Myocyte (in vitro differentiated cells): ENCODE measurements at places on chromosomes 16 and 17.
A peak's percentile ranks its signal among the peaks of the same experiment; 100 is the strongest.

GRCh38 chr17:59756236-59756818 lies 48.9 kb downstream of the VMP1 start:
- peak; percentile 68 for DNase-seq

DNA sequence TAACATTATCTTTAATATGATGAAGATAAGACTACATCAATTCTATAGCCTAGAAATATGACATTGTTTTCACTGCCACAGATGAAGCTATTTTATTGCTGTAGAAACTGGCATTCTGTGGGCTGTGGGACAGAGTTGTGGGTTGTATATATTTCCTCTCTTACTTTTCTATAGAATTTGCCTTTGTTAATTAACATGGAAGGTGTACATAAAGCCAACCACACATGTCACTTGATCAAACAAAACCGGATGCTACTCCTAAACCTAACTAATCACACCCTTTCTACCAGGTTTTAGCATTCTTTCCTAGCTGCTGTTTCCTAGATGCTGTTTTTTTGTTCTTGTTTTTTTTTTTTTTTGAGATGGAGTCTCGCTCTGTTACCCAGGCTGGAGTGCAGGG lies 81.2 kb upstream of the ATP2A3 start:
- DNase-seq: no peak

DNA sequence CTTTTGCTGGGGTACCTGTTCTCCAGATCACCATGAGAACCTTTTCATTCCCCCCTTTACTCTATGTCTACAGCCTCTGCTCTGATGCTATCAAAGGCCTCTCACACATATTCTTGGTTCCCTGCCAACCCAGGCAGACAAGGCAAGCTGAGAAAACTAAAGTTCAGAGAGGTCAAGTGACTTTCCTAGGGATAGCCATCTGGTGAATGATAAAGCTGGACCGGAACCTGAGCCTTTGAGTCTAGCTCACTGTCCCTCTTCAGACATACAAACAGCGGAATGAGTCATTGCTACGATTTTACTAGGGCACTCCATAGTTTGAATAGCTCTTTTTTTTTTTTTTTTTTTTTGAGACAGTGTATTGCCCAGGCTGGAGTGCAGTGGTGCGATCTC lies 73.3 kb downstream of the XYLT1 start:
- peak; percentile 12 for DNase-seq

DNA sequence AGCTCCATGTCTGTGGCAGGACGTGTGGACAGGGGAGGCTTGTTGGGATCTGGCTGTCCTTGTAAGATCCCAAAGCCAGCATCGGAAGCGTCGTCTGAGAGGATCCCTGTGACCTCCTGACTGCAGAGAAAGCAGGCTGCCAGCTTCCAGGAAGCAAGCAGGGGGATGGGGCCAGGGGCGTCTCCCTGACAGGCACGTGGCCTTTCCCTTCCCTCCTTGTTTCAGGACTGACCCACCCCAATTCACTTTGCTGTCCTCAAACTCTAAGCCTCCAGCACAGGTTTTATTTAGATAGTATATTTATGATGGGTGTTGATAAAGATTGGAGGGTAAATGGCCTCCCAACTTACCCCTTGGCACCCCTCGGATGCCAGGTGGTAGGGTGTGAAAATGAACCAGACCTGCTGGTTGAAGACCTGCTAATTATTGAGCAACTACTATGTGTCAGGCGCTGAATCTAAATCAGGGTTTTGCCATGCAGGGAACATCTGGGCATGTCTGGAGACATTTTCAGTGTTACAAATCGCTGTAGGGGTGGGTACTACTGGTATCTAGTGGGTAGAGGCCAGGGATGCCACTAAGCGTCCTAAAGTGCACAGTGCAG lies 24.5 kb downstream of the SOCS1 start:
- no peak for DNase-seq

DNA sequence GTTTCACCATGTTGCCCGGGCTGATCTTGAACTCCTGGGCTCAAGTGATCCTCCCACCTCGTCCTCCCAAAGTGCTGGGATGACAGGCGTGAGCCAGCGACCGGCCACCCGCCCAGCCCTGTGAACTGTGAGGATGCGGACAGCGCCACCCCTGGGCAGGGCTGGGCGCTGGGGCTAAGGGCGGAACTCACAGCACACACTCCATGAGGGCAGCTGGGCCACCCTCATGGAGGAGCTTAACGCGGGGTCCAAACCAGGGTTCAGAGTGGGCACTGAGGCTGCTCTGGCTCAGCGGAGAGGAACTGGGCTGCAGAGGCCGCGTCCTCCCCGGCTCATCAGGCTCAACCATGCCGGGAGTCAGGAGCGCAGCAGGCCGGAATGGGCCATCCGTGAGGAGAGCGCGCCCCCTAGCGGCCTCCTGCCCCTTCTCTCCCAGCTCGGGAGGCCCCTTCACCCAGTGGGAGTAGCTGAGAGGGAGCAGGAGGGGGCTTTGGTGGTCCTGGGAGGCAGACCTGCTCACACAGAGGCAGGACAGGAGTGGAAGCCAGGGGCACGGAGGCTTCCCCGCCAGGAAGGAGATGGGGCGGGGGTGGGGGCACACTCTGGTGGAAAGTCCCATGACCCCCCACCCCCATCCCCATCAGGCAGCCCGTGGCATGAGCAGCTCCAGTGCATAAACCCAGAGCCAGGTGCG lies 13.8 kb downstream of the CORO7 start:
- peak; percentile 77 for DNase-seq
